ENCODE measurements at places on chromosomes 7 and 10.

DNA sequence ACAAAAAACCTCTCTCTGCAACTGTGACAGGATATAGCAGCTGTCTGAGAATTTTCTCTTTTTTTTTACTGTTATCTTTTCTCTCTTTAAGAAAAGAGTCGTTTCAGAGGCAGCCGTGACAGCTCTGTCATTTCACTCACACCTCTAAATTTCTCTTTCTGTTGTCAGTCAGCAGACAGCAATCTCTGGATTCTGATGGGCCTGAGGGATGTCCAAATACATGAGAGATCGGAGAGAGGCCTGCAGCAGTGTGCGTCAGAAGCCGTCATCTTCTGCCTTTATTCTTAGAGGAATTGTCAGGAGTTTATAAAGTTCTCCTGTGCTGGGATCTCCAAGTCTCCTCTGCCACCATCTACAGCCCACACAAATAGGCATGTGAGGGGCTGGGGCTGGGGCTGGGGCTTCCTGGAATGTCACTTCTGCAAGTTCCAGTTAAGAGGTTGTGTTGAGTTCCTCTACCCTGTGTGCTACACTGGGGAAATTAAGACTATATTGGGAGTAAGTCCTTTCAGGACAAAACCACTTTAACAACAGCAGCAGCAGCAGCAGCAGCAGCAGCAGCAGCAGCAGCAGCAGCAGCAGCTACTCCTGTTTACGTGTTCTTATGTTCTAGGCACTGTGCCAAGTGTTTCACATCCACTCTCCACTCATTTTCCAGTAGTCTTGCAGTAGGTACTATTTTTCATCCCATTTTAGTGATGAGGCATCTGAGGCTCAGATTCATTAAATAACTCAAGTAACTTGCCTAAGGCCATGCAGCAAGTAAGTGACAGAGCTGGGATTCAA, 541.3 kb downstream of the LRMDA start:
- no peak for DNase-seq

DNA sequence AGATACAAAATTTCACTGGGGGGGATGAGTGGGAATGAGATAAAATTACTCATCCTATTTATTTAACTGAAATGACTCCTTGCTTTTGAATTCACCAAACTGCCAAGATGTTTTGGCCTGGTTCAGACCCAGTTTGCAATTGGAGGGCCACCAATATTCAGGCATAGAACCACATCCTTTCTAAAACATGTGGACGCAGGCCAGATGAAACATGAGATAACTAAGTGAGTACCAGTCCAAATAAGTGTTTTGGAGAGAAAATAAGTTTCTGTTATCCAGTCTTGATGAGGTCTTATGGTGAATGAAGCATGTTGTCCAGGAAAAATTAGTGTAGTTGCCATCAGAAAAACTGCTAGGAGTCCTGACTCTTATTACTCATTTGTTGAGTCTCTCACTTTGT, 36.3 kb upstream of the PDK4 start:
- DNase-seq = no peak

- DNase-seq = no peak
These were observed 104.9 kb downstream of the XRCC2 start for GRCh38 chr7:152571068-152571467.

DNA sequence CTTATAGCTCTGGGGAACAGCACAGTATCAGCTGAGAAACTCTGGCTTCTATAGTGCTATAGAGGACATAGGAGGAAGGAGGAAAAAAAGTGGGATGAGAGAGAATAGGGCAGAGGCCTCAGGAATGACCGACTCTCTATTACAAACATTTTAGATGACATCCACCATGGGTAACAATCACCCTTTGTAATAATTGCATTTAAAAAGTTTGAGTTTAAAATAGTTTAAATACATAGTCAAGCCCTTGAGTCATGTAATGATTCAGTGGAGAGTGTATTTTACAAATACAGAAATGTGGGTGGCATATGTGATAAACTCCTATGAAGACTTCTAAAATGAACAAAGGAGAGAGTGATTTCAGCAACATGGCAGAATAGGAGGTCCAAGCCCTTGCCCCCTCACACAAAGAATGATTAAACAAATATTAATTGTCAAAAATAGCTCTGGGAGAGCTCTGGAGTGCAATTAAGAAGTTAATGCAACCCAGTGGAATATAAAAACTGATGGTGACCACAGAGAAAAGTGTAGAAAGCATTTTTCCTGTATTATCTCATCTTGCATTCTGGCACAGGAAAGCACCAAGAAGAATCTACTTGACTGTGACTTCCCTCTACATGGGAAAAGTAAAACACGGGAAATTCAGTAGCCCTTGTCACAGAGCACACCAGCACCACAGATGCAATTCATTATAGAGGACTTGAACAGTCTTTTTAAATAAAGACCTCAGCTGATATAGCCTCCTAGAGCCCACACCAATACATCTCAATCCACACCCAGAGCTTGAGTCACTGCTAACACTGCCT, 569.0 kb upstream of the SORCS1 start:
- no peak for DNase-seq

- no peak for DNase-seq
These were observed 202.0 kb downstream of the WDR11 start for GRCh38 chr10:121053151-121053550.

- DNase-seq = no peak
These were observed 342.2 kb downstream of the GATA3 start for GRCh38 chr10:8396675-8397074.

All from activated CD8-positive, alpha-beta memory T cell treated with anti-CD3 and anti-CD28 coated beads, Interleukin-2, amount 50 U/mL, for 4 hours (primary cell).